ENCODE measurements at places on chromosomes 7 and 10. TPM values are rescaled to one million over a fixed set of nuclear protein-coding genes. Genes with fewer than 3 reads are reported as not detected.

Gene CHN2
- 0.34 TPM for total RNA-seq

Gene CCDC71L
- total RNA-seq: 8.4 TPM

Gene MACC1
- 0.08 TPM for total RNA-seq

DNA sequence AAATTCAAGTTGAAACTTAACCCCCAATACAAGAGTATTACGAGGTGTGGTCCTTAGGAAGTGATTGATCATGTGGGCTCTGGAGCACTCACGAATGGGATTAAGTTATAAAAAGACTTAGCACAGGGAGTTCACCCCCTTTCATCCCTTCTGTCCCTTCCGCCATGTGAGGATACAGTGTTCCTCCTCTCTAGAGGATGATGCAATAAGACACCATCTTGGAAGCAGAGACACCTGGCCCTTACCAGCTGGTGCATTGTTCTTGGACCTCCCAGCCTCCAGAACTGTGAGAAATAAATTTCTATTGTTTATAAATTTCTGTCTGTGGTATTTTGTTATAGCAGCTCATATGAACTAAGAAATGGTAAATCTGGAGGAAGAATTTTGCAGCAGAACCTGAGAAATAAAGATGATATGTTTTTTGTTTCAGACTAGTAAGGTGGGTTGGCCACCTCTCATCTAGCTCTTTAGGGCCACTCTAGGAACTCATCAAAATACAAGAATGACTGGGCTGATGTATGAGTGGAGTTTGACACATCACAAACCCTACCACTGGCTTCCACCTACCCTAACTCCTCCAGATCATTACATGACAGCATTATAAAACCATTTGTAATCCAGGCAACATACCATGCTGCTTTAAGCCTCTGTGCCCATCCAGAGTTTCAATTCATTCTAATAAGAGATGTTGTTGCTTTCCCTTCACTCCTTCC lies 22.4 kb downstream of the SLC26A5 start:
- H3K36me3 ChIP-seq: no peaks in the 10 kb centered on the region
- no peaks in the 10 kb centered on the region for H3K27me3 ChIP-seq
- H3K4me3 ChIP-seq: no peak overlapping the region
- DNase-seq: no peak
- no peak overlapping the region for H3K27ac ChIP-seq

DNA sequence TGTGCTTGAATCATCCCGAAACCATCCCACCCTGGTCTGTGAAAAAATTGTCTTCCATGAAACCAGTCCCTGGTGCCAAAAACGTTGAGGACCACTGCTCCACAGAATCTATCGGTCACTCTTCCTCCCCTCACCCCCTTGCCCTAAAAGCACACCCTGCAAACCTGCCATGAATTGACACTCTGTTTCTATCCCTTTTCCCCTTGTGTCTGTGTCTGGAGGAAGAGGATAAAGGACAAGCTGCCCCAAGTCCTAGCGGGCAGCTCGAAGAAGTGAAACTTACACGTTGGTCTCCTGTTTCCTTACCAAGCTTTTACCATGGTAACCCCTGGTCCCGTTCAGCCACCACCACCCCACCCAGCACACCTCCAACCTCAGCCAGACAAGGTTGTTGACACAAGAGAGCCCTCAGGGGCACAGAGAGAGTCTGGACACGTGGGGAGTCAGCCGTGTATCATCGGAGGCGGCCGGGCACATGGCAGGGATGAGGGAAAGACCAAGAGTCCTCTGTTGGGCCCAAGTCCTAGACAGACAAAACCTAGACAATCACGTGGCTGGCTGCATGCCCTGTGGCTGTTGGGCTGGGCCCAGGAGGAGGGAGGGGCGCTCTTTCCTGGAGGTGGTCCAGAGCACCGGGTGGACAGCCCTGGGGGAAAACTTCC lies 784 bp upstream of the SERPINE1 start:
- no peak overlapping the region for H3K4me3 ChIP-seq
- H3K36me3 ChIP-seq: no peaks in the 10 kb centered on the region
- H3K4me1 ChIP-seq: peaks cover 15% of the 10 kb centered on the region
- no peak for DNase-seq
